ENCODE measurements at places on chromosomes 3 and 15.

DNA sequence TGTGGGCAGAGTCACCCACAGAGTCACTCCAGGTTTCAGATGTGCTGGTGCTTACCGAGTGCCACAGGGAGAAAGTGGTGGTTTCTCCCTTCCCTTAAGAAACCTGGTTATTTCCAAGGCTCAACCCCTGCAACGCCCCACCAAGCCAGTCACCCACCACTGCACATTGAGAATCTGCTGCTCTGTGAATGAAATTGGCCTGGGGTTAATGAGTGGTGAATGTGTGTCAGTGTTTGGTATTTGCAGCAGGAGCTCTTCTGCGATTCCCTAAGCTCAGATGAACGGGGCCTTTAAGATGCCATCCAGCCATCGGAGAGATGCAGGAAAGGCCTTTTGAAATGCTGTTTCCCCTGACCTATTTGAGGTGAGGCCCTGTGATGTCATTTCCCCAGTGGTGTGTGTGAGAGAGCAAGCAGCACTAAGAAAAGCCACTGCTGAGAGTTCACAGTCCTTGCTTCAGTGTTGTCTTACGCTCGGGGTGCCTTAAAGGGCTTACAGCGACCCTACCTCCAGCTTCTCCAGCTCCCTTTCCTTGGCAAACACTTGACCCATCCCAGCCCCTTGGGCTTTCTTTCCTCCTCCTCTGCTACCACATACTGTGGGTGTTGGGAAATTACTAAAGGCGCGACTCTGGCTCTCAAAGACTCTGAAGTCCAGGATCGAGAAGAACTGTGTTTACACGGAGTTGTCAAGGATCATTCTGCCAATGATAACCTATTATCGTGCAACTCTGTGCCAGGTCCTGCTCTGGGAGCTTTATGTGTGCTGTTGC, 68.9 kb downstream of the SMAD3 start:
- no peak for DNase-seq

DNA sequence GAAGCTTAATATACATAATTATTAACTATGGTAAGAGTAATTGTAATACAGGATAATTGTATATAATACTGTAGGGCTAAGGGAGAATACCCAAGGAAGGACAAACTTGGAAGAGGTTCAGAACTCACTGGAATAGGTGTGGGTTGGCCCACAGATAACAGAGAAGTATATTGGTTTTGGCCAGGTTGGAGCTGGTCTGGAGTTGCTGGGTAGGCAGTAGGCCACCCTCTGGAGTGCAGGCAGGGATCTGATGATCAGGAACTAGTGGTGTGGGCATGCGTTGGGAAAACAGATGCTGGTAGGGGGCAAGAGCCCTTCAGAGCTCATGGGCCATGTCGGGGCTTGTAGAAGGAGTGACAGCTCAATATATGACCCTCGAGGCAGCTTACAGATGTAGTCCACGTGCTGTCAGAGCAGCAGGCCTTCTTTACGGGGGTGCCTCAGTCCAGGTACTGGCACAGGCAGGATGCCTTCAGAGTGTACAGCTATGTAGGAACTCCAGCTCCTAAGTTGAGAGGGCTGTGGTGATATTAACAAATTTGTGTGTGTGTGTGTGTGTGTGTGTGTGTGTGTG, 12.4 kb downstream of the IREB2 start:
- DNase-seq = no peak

DNA sequence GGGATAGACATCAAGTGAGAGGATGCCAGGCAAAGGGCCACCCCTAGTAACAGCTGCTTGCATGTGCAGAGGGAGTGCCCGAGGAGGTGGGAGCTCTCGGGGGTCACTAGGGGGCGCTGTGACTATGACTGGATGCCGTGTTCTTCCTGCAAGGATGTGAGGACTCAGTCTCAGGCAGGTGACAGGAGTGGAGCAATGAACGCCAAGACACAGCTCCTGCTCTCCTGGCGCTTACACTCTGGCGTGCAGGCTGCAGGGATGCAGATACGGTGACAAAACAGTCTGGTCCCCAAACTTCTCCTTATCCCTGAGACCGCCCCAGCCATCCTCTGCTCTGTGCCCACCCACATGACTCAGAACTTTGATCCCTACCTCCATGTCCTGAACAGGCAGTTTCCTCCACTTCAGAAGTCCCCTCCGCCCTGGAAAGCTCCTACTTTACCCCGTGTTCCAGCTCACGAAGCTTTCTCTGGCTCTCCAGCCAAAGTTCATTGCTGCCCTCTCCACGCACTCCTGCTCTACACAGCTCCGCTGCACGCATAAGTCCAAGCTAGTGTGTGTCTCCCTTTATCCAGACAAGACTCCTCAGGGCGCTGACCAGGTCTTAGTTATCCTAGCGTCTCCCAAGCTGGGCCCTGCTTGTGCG, 14.7 kb downstream of the RHOV start:
- peak; percentile 84 for DNase-seq

- DNase-seq = no peak
Observed at GRCh38 chr3:188214442-188214841, 60.5 kb downstream of the LPP start.

- DNase-seq = no peak
Observed at GRCh38 chr3:194468086-194468485, 18.7 kb downstream of the ATP13A3 start.

- DNase-seq = no peak
Observed at GRCh38 chr3:116930786-116931185, 221.2 kb downstream of the TUSC7 start.

GRCh38 chr15:64009798-64010261, 36.5 kb downstream of the DAPK2 start:
- DNase-seq = no peak

DNA sequence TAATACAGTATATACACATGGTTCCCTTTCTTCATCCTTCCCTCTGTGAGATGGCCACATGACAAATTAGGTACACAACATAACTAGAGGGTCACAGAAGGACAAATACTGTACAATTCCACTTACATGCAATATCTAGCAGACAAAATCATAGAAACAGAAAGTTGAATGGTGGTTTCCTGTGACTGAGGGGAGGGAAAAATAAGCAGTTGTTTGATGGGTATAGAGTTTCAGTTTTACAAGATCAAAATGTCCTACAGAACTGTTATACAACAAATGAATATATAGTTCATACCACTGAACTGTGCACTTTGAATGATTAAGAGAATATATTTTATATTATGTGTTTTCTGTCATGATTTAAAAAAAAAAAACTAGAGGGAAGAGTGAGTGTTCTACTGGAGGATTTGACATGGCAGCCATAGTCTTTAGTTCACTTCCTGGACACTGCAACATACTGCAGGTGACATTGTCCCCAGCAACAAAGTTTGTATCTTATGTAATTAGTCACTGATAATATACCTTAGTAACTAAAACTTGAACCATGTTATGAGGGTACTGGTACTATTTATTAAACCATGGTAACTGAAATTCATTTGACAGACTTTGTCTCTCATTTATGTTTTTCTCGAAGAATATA, 37.2 kb downstream of the CCDC54 start:
- no peak for DNase-seq

- peak; percentile 18 for DNase-seq
Observed at GRCh38 chr15:52005748-52006701, 13.0 kb upstream of the MAPK6 start.

GRCh38 chr15:76183930-76184649, 124.3 kb downstream of the TMEM266 start:
- DNase-seq = no peak

GRCh38 chr3:71579935-71580406, 3.6 kb downstream of the FOXP1 start:
- DNase-seq = no peak

- peak; percentile 97 for DNase-seq
Observed at GRCh38 chr3:114144909-114145688, 33.8 kb downstream of the DRD3 start.

DNA sequence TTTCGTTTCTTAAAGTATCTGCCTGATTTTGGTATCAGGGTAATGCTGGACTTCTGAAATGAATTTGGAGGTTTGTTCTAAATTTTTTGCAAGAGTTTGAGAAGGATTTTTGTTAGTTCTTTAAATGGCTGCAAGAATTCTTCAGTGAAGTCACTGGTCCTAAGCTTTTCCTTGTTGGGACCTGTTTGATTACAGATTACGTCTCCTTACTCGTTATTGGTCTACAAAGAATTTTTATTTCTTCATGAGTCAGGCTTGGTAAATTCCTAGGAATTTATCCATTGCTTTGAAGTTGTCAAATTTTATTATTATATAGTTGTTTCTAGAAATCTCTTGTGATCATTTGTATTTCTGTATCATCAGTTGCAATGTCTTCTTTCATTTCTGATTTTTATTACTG, 196.0 kb downstream of the DPH6 start:
- DNase-seq = peak; percentile 20

- no peak for DNase-seq
Observed at GRCh38 chr15:41921167-41921566, 27.3 kb upstream of the SPTBN5 start.

DNA sequence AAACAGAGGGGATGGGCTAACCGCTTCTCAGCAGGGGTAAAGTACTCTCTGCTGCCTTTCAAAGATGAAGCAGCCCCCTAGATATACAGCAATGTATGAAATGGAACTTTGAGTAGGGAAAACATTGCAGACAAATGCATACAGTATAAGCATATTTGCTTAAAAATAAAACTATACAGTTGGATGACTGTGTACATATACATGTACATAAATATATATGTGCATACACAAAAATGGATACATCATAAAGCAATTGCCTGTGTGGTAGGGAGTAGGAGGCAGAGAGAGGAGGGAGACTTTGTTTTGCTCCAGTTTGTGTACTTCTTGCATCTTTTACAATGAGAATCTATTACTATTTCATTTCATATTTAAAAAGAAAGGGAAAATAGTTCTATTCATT, 28.4 kb downstream of the NSMCE3 start:
- no peak for DNase-seq

DNA sequence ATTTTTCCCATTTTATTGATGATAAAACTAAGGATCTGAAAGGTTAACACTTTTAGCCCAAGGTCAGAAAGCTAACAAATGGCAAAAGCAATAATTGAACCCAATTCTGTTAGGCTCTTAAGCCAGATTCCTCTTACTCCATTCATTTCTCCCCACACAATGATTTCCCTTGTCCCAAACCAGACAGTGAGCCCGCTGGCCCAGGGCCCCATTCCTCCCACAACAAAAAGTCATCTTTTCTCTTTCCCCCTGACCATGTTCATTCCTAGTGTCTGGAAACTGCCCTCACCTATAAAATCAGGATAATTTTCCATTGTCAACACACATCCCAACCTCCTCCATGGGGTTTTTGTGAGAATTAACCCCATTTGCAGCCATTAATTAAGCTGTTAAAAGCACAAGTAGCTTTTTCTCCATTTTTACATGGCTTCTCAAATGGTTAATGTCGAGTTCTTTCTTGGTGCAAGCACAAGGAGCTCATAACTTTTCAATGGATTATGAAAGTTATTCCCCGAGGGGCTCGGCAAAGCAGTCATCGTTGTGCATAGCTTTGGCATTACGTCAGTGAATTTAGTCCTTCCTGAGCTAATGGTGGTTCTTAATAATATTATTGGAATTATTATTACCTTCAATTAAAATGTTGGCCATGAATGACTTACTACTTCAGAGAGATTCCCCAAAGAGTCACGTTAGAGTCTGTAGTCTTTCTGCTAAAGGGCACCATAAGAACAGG, 151.0 kb upstream of the WNT5A start:
- no peak for DNase-seq

- no peak for DNase-seq
Observed at GRCh38 chr3:143351895-143352608, 232.5 kb downstream of the CHST2 start.

GRCh38 chr15:63615935-63616334, 18.7 kb downstream of the FBXL22 start:
- DNase-seq = no peak

DNA sequence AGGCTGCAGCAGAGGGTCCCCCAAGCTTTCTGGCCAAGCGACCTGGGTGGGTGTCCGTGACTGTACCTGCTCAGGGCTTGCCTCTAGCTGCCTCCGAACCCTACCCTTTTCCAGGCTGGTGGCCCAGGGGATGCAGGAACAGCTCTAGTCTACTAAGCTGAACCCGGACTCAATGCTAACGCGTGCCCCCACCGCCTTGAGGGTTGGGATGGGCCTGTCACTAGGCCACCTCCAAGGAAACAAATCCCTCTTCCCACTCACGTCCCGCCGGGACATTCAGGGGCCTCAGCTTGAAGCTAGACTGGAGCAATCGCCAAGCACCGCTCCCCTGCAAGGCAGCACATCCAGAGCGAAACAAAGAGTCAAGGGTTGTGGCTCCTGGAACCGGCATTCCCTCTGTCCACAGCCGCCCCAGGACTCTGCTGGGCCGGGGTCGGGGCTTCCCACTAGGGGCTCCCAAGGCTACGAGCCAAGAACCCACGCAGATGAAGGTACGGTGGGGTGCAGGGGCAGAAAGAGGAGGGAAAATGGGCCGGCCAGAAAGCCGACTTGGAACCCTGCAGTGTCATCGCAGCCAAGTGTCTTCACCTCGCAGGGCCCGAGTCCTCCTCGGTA, 2.9 kb downstream of the FBXL22 start:
- DNase-seq = no peak

- DNase-seq = no peak
Observed at GRCh38 chr3:123993818-123994217, 1.9 kb upstream of the ROPN1 start.

DNA sequence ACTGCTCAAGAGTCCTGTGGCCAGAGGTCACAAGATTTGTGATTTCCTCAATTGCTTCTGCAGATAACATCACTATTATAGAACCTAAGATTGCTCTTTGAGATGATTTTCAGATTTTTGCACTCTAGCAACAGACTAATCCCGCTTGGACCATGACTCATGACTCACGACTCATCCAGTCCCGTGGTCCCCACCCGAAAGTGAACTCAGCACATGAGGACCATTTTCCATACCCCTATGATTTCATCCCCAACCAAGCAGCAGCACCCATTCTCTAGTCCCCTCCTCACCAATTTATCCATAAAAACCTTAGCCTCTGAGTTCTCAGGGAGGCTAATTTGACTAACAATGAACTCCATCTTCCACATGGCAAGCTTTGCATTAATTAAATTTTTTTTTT, 106.3 kb upstream of the ALCAM start:
- DNase-seq = no peak

- no peak for DNase-seq
Observed at GRCh38 chr15:33679061-33679460, 289.2 kb upstream of the CHRM5 start.

DNA sequence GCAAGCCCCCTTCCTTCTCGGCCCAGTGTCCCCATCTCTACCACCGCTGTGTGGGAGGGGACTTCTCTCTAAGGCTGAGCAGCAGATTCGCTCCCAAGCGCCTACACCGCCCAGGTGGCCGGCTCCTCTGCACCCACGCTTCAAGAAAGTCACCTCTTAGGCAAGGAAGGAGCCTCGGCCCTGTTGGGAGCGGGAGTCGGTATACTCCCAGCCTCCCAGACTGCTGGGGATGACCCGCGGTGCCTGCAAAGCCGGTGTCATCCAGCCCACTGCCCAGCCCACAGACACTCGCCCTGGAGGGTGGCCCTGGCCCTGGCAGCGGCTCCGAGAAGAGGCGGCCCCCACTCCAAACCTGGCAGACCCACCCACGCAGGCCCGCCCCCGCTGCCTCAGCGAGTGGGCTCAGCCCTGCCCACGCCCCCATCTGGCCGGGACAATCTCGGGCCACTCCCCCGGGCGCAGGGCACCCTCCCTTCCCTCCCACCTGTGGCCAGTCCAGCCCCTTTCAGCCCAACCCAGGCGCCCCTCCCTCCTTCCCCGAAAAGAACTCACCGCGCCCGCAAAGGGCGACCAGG, 396 bp downstream of the CHRNB4 start:
- DNase-seq = no peak
